ENCODE measurements at places on chromosomes 13 and 19.

DNA sequence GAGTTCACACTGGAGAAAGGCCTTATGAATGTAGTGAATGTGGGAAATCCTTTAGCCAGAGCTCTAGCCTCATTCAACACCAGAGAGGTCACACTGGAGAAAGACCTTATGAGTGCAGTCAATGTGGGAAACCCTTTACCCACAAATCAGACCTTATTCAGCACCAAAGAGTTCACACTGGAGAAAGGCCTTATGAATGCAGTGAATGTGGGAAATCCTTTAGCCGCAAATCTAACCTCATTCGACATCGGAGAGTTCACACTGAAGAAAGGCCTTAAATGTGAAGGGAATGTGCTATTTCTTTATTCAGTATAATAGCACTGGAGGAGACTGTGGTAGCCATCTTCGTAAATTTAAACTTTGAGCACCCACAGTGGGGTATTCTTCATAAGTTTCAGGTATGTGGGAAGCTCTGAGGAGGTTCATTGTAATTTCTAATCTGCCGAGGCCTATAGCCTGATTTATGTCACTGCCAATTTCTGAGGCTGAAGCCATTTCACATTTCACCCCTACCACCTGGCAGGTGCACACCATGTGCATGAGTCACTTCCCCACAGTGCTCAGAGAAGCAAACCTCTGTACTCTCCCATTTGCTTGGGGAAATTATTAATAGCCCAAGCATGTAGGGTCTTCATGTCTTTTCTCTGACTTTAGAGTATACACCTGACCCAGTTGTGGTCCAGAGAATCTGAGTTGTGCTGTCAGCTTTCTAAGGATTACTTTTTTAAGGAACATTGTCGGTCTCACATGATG lies 6.4 kb downstream of the ZNF551 start:
- no peak for DNase-seq

GRCh38 chr13:67278235-67278634 lies 48.1 kb upstream of the PCDH9 start:
- DNase-seq = no peak

- no peak for DNase-seq
Measured at GRCh38 chr19:7879836-7880235, 5.6 kb upstream of the PRR36 start.

DNA sequence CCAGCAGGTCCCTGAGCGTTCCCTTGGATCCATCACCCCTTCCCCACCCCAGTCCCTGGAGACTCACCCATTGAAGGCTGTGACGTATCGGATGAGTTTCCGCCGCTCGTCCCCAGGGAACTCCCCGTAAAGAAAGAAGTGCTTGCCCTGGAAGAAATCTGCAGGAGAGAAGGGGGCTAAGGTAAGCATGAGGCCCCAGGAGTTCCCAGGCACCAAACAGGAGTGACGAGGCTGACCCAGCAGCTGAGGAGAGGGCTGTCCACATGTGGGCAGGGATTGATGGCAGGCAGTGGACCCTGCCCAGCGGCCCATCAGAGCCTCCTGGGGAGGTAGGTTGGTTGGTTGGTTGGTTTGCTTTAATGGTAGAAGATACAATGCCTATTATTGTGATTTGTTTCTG lies 11.1 kb downstream of the ZNF575 start:
- no peak for DNase-seq

DNA sequence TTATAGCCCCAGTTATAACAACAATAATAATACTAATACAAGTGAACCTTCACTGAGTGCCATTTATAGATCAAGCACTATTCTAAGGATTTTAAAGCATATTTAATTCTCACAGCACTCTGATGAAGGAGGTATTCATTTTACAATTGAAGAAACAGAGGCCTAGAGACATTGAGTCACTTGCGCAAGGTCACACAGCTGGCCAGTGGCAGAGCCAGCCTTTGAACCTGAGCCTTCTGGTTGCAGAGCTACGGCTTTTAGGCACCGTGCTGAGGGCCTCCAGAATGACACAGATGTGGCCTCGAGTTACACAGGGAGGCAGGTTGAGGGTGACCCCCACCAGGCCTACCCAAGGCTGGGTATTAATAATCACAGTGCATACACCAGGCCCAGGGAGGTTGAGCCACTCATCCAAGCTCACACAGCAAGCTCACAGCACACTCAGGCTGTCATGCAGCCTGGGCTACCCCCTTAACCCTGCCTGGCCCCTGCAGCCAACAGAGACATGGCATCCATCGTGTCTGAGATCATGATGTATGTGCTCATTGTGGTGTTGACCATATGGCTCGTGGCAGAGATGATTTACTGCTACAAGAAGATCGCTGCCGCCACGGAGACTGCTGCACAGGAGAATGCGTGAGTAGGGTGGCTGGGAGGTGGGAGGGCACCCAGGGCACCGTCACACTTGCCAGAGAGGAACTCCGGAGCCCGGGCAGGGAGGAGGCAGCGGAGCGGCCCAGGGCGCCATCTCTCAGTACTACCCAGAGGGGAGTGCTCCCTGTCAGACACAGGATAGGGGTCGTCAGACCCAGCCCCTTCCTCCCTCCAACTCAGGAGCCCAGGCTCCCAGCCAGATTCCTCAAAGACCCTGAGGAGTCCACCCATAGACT lies 2.7 kb upstream of the HPN start:
- DNase-seq = no peak

DNA sequence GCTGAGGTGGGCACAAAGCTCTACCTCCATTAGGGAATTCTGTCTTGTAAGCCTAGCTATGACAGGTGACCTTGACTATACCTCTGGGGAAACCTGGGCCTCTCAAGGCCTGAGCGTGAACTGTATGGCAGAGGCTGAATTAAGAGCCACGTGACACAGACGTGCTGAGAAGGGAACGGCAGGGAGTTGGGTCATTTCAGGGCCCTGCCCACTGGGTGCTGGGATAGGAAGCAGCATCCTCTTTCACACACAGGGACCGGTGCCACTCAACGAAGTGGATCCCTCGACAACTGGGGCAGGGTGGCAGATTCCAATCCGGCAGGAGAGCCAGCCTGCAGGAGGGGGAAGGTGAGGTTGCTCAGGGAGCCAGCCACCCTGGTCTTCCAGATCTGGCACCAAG lies 9.2 kb downstream of the ASF1B start:
- no peak for DNase-seq

GRCh38 chr13:103625194-103625593 lies 559.0 kb upstream of the SLC10A2 start:
- no peak for DNase-seq

DNA sequence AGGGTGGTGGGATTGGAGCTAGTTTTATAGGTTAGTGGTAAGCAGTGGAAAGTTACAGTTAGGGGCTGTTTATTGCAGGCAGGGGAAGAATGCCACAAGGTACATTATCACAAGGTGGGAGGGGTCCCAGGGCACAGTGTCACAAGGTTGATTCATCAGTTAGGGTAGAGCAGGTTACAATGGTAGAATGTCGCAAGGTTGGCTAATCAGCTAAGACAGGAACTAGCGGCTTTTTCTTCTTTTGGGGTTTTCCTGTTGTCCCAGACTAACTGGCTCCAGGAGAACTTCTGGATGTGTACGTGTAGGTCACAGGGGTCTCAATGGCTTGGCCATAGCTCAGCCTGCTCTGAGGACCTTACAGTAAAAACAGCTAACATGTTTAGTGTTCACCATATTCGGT lies 1221.1 kb downstream of the SLITRK1 start:
- DNase-seq = no peak

- DNase-seq = no peak
Measured at GRCh38 chr19:48506138-48506733, 5.4 kb downstream of the LMTK3 start.

DNA sequence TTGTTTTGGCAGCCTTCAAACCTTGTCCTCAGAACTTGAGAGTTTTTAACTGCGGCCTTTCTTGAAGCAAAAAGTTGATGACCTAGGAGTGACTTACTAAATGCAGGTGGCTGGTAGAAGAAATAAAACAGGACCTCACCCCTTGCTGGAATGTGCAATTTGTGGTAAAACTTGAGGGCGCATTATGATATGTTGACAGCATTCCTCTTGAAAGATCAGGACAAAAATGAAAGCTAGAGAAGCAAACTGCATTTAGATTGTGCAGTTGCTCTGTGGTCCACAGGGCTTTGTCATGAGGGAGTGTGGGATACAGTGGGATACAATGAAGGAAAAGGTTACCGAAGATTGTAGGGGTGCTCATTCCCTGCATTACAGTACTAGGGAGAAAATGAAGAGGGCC lies 504.2 kb downstream of the GPC6 start:
- DNase-seq = no peak

Measured in activated T-helper 1 cell treated with anti-CD3 and anti-CD28 coated beads, Interleukin-2, amount 50 U/mL, for 16 hours (primary cell).